ENCODE measurements at places on chromosomes 12 and 14.

DNA sequence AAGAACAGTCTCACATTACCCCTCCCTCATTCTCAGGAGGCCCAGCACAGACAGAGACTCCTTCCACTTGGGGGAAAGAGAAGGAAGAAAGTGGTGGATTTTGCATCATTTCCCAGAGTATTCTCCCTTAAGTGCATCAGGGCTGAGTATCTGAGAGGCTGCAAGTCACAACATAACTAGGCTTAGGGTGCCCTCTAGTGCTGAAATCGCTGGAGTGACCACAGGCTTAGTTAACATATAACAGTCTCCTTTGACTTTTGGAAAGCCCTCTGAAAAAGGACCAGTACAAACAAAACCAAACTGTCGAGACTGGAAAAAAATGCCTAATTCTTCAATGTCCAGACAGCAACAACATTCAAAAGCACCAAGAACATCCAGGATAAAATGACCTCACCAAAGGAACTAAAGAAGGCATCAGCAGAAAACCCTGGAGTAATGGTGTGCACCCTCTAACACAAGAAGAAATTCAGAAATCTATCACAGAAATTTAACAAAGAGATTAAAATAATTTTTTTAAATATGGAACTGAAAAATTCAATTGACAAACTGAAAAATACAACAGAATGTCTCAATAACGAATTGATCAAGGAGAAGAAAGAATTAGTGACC, 412.3 kb downstream of the RPS29 start:
- DNase-seq: peak; percentile 27

- no peak for DNase-seq
Observed at GRCh38 chr12:51362747-51363342, 16.4 kb upstream of the CELA1 start.

DNA sequence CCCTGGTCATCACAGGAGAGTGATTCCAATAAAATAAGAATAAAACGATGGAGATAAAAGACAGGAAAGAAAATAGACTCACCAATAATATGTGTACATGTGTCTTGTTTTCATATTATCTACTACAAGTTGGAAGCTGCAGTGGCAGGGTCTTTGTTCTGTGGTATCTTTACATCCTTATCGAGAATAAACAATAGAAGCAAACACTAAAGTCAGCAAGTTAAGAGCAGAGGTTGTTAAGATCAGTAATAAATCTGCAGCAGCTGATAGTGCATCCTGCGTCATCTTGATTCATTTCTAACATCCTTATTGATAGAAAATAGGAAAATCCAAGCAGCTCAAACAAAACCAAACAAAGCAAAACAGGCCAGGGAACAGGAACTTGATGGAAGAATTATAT, 107.4 kb downstream of the RPS29 start:
- no peak for DNase-seq

- DNase-seq: peak; percentile 9
Observed at GRCh38 chr14:33432407-33433023, 493.8 kb downstream of the NPAS3 start.

- no peak for DNase-seq
Observed at GRCh38 chr12:14650789-14651188, 45.6 kb downstream of the GUCY2C start.

- DNase-seq: no peak
Observed at GRCh38 chr12:110475426-110475825, 6.8 kb downstream of the FAM216A start.

GRCh38 chr14:62206456-62206855, 444.2 kb downstream of the SNAPC1 start:
- DNase-seq: no peak

GRCh38 chr14:28758253-28758884, 8.2 kb upstream of the FOXG1 start:
- no peak for DNase-seq

- no peak for DNase-seq
Observed at GRCh38 chr12:92398565-92399309, 253.1 kb upstream of the BTG1 start.

- no peak for DNase-seq
Observed at GRCh38 chr12:11654802-11655201, 5.3 kb downstream of the ETV6 start.

GRCh38 chr12:122349078-122349477, 73.4 kb downstream of the CLIP1 start:
- DNase-seq: peak; percentile 74

GRCh38 chr12:15721316-15722115, 67.7 kb downstream of the EPS8 start:
- DNase-seq: no peak

DNA sequence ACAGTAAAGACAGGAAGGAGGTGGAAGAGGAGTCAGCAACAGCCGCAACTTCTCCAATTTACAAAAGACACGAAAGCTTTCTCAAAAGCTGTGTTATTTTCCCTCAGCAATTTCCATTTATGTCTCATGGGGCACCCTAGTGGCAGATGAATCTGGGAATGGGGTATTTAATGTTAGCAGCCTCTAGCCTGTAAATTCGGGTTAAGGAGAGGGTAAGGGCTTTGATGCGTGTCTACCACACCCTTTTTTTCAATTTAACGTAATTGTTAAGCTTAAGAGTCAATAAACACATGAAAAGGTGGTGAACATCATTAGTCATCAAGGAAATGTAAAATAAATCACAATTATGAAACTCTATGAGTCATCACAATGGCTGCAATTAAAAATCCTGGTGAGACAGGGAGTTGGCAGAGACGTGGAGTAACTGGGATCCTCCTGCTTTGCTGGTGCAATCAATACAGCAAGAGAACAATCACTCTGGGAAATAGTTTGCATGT, 986.4 kb downstream of the AACS start:
- DNase-seq: no peak

DNA sequence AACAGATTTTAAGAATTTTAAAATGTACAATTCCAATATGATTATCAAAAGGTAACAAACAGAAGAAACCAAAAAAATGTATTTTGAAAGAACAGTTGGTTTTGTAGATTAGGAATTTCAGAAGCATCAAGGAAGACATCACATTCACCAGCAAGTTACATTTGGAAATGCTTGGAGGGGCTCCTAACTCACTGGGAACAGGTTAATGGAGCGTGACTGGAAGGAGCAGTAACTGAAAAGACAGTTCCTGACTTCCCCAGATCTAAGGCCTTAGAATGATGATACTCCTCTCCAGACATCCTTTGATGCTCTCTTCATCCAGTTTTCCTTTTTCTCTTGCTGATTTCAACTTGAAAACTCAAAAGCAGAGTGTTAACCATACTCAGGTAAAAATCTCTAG, 220.0 kb upstream of the EGLN3 start:
- DNase-seq: no peak

GRCh38 chr12:60174941-60175340, 579.1 kb downstream of the SLC16A7 start:
- DNase-seq: no peak

DNA sequence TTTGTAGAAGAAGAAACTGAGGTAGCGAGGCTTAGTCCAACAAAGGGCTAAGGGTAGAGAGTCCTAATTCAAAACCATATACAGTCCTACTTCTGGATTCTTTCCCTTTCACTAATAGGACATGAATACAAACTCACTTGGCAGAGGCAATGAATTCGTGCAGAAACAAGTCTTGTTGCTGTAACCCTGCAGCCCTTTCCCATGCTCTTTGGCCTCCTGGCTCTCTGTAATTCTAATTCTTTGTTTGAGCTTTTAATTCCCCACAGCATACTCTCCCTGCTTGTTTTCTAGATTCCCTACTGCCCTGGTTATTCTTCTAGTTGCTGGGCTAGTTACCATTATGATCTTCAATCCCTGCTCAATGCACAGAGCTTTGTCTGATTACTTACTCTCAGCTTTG, 381.4 kb downstream of the ETNK1 start:
- no peak for DNase-seq

DNA sequence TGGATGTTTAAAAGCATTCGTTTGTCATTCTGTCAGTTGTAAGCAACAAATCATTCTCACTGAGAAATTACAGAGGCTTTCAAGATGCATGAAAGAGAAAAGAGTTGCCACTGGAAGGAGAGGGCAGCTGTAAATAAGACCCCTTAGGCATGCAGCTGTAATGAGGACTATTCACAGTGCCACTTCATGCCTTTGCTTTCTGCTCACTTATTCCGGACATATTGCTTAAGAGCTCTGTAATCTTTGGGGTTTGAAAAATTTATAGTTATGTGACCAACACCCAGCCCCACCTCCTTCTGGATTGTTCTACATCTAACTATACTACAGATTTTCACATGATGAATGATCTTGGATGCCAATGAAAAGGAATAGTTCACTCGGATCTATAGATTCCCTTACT, 194.8 kb upstream of the DCN start:
- no peak for DNase-seq

DNA sequence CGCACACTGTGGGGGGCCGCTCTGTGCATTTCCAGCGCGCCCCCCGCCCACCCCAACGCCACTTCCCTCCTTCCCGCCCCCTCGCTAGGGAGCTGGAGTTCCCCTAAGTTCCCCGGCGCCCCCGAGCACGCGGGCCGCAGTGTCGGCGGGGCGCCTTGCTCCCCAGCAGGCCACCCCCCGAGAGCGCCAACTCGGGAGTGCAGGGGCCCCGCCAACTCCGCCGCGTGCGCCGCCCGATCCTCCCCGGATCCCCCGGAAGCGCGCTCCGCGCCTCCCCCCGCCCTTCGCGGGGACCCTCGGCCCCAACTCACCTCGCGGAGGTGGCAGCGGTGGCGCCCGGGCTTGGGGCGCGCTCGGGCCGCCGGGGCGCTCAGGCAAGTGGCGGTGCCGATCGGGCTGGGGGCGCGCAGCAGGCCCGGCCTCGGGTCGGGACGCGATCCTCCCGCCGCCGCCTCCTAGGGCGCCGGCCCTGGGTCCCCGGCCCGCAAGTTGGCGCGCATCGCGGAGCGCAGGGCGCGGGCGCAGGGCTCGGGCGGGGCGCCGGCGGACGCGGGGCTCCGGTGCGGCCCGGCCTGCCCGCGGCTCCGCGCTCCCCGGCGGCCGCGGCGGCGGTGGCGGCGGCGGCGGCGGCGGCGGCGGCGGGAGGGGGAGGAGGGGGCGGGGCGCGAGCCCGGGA, at the start of gene NCOR2:
Gene NCOR2, minus strand, starts transcription at position 616 of the 676 bp plus-strand sequence. CDS start 72,361 bp downstream, outside the sequence.
- DNase-seq: peak; percentile 49

- DNase-seq: no peak
Observed at GRCh38 chr12:1904875-1905274, 13.6 kb downstream of the CACNA2D4 start.

GRCh38 chr14:84217066-84217465, 1312.9 kb upstream of the FLRT2 start:
- no peak for DNase-seq
